MV-4-11 (cell line): ENCODE measurements at places on chromosomes 5 and 9.
A peak's percentile ranks its signal among the peaks of the same experiment; 100 is the strongest.

DNA sequence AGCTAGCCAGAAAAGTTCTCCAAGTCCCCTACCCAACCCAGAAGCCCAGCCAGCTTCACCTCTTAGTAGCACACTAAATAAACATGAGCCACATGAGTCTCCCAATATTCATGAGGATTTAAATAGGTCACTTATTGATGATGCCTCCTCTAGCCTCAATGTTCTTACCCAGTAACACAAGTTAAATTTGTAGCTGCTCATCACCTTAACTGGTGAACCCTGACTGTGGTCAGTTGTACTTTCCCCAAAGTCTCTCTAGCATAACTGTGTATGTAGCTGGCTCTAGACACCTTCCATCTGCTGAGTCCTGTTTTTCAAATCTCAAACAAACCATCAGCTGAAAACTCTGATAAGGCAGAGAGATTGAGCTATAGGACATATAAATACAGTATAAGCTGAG lies 100.3 kb upstream of the ELAVL2 start:
- no peak for DNase-seq

- no peak for DNase-seq
These were observed 277.2 kb upstream of the ZNF608 start for GRCh38 chr5:125023673-125024072.

- no peak for DNase-seq
These were observed 14.4 kb upstream of the CCDC69 start for GRCh38 chr5:151238303-151238741.

DNA sequence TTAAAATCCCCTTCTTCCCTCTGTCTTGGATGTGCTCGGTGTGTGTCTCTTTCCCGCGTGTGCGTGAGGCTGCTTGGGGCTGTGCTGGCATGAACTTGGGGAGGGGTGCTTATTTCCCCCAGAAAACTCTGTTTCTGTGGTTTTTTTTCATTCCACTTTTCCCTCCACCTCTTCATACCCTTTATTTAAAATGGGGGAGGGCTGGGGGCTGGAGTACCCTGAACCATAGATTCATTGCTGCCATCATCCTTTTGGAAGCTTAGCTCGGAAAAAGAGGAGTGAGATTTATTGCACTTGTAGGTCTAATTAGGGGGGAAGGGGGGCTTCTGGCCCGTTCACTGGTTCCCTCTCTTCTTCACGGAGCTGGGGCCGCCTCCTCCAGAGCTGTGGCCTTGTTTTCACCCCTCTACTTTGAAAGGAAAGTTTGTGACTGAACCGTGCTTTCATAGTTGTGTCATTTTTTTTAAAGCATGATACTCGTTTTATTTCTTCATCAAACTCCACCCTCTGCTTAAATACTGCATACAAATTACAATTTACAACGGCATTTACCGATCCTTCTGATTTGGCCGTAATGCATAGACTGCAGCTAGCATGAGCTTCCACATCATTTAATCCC lies 2.9 kb downstream of the NR2F1 start:
- no peak for DNase-seq

DNA sequence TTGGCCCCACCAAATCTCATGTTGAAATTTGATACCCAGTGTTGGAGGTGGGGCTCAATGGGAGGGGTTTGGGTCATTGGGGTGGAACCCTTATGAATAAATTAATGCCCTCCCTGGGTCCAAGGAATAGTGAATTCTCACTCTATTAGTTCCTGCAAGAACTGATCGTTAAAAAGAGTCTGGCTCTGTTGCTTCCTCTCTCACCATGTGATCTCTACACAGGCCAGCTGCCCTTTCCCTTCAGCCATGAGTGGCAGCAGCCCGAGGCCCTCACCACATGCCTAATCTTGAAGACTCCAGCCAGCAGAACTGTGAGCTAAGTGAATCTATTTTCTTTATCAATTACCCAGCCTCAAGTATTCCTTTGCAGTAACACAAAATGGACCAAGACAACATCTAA lies 106.0 kb downstream of the CAAP1 start:
- no peak for DNase-seq

DNA sequence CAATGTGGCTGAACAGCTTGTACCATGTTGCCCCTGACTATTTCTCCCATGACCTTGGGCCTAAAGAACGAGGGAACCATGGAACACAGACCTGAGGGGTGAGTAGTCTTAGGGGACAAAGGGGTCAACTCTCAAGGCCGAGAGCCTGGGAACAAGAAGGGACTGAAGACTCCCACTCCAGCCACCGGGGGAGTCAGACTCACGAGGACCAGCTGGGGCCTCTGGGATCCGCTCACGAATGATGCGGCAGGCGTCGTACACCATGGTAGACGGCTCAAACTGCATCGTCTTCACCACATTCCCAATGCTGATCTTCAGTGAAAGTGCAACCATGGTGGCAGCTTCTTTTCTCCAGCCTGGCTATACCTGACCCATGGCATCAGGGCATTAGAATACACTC lies 6.6 kb downstream of the TLN1 start:
- DNase-seq, result no peak

DNA sequence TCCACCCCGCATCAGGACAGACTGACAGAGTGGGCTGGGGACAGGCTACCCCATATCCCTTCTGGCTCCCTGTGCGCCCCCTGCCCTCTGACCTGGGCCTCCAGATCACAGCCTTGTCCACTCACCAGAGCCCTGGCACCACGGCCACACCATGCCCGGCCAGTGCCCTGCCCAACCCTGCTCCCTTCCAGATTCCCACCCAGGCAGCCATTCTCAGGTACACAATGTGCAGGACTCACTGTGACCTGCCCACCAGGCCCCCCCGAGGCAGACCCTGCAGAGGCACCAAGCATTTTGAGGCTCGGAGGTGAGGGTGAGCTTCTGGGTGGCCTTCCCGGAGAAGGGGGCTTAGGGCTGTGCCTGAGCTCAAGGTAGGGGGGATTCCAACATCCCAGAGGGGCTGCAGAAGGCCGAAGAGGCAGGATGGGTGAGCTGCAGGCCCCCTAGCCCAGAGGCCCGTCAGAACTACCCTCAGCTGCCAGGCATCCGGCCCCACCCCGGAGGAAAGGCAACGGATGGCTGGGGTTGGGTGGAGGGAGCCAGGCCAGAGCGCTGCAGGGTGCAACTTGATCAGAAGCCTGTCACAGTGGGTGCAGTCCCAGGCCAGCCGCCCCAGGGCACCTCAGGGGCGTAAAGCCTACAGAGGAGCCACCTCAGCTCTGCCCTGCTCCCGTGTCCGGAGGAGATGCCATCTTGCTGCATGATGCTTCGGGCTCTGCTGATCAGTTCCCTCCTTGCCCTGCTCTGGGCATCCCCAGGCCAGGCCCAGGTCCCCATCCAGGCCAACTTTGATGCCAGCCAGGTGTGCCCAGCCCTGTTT lies at the start of gene LCNL1:
Gene LCNL1 (plus strand): TSS at position 762 of the 820 bp plus-strand sequence. CDS start 594 bp downstream, outside the sequence.
- no peak for DNase-seq

DNA sequence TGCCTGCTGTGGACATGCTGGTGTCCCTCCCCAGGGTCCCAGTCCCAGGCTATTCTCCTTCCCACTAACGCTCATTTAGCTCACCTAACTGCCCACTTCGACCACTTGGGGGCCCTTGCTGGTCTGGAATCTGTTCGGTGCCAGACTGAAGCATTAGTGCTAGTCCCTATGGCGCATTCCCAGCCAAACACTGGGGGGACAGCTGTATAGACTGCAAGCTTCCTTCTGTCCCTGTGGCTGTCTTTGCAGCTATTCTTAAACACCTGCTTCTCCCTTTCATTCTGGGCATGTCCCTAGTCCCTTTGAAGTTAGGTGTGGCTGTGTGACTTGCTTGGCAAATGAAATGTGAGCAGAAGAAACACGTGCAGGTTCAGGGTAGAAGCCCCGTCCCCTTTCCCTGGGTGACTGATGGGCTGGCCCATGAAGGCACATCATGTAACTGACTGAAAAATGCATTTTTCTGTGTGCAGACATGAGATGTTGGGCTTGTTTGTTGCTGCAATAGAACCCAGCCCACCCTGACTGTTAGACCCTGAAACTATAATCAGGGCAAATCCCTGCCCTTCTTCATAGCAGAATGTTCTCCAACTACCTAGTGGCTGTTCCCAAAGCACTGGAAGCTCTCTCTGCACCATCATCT lies 134.4 kb downstream of the BARX1 start:
- no peak for DNase-seq

DNA sequence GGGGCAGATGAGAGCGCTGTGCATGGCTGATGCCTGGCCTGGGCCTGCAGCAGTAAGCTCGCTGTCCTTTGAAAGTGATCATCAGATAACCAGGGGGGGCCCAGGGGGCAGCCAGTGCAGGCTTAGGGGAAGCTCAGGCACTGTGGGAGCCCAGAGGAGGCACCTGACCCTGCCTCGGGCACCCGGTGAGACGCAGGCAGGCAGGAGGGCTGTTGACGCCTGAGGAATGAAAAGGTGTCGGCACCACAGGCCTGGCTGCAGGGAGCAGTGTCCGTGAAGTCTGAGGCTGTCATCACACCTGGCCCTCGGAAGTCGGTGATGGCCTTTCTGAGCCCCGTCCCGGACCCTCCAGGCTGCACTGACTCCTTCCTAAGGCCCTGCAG lies 84.6 kb downstream of the RXRA start:
- DNase-seq, result no peak

DNA sequence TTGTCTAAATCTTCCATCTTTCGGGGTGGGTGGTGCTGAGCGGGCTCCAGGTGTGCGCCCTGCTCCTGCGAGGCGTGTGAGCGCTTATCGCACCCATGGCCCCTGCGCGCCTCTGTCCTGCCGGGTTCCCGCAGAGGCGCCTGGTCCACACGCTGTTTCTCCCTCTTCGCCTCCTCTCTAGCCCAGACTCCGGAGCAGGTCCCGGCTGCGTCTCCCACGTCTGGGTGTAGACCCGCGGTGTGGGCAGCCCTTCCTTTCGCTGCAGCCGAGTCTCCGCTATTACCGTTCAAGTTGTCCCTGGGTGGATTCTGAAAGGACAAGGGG lies 40.5 kb upstream of the PLEKHG4B start:
- DNase-seq, result no peak

DNA sequence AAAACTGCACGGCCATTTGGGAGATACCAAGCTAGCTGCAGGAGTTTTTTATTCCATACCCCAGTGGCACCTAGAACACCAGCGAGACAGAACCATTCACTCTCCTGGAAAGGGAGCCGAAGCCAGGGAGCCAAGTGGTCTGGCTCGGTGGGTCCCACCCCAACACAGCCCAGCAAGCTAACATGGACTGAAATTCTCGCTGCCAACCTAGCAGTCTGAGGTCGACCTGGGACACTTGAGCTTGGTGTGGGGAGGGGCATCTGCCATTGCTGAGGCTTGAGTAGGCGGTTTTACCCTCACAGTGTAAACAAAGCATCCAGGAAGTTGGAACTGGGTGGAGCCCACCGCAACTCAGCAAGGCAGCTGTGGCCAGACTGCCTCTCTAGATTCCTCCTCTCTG lies 108.9 kb upstream of the CHD1 start:
- DNase-seq, result peak; percentile 30

DNA sequence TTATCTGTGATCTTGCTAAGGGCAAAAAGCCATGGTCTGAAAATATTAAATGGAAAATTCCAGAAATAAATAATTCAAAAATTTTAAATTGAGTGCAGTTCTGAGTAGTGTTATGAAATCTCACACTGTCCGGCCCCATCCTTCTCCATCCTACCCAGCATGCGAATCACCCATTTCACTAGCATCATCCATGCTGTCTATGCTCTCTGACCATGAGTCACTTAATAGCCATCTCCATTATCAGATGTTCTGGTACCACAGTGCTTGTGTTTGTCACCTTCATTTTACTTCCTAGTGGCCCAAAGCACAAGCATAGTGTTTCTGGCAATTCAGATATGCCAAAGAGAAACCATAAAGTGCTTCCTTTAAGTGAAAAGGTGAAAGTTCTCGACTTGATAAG lies 63.3 kb upstream of the SMC5 start:
- no peak for DNase-seq

DNA sequence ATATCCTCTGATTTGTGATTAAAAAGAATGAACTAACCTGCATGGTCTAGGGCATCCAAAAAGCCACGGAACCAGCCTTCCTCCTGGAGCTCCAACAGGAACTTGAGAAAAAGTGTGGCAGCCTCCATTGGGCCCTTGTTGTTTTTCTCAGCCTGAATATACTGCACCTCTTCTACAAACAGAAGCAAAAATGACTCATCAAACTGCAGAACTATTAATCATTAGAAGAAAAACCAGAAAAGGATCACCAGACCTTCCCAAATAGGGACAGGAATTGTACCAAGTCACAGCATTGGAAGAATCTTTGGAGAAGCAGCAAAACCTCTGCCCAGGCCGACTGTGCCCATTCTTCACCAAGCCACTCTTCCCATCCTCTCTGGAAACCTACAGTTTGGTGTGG lies 25.2 kb downstream of the RIGI start:
- no peak for DNase-seq

GRCh38 chr5:146620669-146621051 lies 104.7 kb upstream of the GPR151 start:
- no peak for DNase-seq

DNA sequence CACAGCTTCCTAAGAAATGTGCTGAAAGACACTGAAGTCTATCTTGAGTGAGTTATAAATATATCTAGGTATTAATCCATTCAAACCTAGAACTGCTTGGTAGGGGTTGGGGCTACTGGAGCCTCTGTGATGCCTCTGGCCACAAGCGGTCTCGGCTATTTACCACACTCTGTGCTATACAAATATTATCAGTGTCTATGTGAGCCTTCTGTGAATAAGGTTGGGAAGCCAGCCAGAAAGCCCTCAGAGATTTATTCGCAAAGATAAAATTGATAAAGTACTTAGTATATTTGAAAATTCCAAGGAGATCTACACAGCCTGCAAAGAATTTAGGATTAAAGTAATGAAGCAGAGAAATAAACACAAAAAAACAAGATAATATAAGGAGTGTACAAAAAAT lies 41.4 kb downstream of the LIFR start:
- no peak for DNase-seq

GRCh38 chr5:132465059-132465707 lies 25.4 kb downstream of the IRF1 start:
- no peak for DNase-seq

DNA sequence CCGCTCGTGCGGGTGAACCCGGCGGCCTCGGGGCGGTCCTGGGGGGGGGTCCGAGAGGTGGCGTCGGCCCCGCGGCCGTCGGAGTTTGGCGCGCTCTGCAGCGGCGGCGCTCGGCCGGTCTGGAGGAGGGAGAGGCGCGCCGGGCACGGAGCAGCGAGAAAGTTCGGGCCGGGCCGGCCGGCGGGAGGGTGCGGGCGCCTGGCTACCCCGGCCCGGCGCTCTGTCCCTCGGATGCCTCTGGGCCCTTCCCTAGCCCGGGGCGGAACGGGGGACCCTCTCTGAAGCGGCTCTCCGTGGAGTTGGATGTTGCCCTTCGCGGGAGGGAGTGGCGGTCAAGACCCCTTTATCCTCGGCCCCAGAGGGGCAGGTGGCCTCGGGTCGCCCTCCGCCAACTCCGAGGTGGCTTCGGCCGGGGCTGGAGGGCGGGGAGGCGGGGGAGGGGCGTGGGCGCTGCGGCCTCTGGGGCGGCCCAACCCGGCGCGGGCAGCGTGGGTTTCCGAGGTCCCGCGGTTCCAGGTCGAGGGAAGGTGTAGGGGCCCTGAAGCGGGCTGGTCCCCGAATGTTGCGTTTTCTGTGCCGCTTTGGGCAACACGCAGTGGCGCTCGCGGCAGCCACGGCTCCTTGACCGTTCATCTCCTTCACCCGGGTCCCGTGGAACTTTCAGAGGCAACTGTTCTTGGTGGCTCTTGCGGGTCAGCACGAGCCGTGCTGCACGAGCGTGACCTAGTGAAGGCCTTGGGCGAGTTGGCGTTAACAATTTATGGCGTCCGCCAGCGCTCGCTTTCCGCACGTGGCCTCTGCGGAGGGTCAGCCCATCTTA lies 290.5 kb downstream of the DOCK8 start:
- DNase-seq, result no peak

- no peak for DNase-seq
These were observed 129.4 kb upstream of the RASA1 start for GRCh38 chr5:87138091-87138805.
